ENCODE measurements at places on chromosomes 5 and 9. TPM values are rescaled to one million over a fixed set of nuclear protein-coding genes. Genes with fewer than 3 reads are reported as not detected.

The SLC36A3 gene
- polyA plus RNA-seq = not detected

The TCF7 gene
- polyA plus RNA-seq = 2.6 TPM

The TMEM171 gene
- 0.58 TPM for polyA plus RNA-seq

The LPAR1 gene
- polyA plus RNA-seq = 33.8 TPM

The C9 gene
- 0.22 TPM for polyA plus RNA-seq

The OTP gene
- not detected for polyA plus RNA-seq

DNA sequence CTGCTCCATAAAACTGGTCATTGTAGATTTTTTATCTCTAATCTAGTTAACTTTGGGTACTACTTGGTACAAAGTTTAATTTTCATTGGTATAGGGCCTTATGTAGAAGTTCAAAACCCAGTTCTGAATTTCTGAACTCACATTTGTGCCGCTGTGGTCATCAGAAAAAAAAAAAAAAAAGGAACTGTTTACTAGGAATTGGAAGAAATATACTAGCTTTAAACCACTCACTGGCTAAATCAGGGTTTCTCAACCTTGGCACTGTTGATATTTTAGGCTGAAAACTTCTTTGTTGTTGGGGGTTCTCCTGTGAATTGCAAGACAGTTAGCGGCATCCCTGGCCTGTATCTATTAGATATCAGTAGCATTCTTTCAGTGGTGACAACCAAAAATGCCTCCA is 4.1 kb upstream of the ZFYVE16 start:
- DNase-seq = no peak

- no peak for DNase-seq
These were observed 94.5 kb downstream of the EDIL3 start for GRCh38 chr5:84290161-84290560.

DNA sequence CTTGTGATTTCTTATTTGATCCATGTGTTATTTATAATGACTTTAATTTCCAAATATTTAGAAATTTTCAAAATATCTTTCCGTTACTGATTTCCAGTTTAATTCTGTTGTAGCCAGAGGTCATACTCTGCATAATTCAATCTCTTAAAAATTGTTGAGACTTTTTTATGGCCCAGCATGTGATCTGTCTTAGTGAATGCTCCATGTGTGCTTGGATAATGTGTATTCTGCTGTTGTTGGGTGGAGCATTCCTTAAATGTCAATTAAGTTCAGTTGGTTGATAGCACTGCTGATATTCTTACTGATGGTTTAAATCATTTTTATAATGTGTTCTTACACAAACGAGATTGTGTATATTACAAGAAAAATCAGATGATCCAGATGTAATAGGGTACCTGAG is 180.8 kb downstream of the RGS3 start:
- no peak for DNase-seq
